ENCODE measurements at places on chromosomes 6 and 20.

DNA sequence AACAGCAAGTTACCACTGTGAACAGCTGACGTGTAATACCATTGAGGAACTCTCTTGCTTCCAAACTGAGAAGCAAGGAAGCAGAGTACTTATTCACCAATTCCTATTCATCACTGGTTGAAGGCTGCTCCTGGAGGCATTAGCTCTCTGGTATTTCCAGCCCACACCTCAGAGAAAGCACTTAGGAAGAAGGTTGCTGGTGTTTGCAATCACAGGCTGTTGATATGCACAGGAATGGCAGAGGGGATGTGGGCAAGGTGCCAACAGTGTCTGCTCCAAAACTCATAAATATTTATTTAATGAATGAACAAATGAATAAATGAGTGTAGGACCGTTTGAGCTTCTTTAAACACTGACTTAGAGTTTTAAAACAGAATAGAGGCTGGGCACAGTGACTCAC is 6.9 kb upstream of the RRBP1 start:
- DNase-seq: no peak

- no peak for DNase-seq
These were observed 588 bp upstream of the NCOA3 start for GRCh38 chr20:47501116-47501481.

DNA sequence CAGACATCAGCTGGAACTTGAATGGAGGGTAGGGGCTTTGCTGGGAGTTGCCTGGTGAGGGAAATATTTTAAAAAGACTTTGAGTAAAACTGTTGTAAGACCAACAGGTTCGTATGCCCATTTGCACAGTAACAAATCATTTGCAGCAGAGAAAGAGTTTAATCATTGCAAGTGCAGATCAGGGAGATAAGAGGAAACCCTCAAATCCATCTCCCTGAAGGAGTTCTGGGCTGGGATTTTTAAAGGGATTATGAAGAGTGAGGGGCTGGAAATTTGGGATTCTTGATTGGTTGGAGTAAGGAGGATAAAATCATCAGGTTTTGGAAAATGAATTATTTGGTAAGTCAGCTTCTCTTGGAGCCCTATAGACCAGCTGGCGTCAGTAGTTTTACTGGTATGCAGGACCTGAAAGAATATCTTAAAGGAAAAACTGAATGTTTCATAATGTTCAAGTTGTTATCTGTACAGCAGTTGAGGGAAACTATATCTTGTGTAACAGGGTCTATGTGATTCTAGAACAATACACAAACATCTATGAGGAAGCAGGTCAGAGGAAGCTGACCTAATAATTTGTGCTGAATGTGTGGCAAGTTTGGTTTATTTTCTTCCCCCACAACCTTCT is 295.5 kb downstream of the PLCB1 start:
- no peak for DNase-seq

GRCh38 chr6:41371992-41372831 is 36.8 kb downstream of the NCR2 start:
- DNase-seq: no peak

DNA sequence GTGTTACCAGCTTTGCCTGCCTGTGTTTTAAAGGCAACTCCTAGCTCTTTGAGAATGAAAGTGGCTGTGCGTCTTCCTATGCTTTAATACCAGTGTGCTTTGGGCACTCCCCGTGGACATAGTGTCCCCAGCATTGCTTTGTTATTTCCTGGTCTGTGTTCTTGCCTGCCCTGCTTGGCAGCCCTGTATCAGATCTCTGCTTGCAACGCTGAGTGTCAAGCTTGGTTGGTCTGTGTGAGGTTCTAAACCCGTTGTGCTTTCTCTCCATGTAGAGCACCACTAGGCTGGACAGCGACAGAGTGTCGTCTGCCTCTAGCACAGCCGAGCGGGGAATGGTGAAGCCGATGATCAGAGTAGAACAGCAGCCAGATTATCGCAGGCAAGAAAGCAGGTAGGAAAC is 80.2 kb downstream of the AFDN start:
- no peak for DNase-seq

DNA sequence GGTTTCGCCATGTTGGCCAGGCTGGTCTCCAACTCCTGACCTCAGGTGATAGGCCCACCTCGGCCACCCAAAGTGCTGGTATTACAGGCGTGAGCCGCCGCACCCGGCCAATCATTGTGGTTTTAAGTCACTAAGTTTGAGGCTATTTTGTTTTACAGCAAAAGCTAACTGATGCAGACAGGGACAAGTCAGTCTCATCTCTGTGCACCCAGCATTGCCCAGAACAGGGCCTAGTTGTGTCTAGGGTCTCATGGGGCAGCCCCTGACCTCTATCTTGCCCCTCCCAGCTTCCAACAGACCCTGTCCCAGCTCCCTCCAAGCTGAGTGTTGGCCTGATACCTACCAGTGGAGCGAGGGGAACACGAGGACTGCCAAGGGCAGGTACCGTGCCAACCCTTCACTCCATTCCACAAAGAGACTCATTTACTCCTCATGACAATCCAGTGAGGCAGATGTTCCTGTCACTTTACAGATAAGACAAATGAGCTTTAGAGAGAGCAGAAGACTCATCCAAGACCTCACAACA is 8.9 kb upstream of the RBCK1 start:
- no peak for DNase-seq

- no peak for DNase-seq
These were observed 1387.0 kb upstream of the ADGRB3 start for GRCh38 chr6:67248077-67248476.

- DNase-seq: no peak
These were observed 371.1 kb upstream of the POU3F2 start for GRCh38 chr6:98463038-98464000.

DNA sequence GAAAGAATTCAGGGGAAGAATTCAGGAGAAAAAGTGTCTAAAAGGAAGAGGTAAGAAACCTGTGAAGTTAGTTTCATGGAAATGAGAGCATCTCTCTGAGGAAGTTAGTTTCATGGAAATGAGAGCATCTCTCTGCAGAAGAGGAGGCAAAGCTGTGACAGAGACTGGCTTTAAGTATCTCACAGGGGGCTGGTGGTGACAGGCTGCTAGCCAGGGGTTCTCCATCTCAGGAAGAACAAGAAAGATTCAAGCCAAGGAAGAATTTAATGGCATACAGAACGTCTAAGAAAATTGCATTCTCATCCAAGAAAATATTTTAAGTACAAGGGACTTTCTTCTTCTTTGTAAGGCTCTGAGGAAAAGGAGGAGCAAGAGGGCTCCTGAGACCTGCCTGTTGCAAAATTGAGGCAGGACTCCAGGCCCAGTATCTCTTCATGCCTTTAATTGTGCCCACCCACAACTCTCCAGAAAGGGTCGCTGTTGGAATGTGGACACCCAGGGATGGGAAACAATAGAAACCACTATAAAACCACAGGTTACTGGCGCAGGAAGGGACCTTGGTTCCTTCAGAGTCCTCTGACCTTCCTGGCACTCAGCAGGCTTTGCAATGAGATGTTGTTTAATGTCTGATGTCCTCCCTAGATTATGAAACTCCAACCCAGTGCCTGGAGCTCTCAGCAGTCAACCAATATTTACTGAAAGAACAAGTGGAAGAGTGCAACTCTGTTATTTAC is 136.8 kb downstream of the FNDC1 start:
- no peak for DNase-seq

GRCh38 chr6:114249522-114249921 is 93.3 kb downstream of the HS3ST5 start:
- no peak for DNase-seq

DNA sequence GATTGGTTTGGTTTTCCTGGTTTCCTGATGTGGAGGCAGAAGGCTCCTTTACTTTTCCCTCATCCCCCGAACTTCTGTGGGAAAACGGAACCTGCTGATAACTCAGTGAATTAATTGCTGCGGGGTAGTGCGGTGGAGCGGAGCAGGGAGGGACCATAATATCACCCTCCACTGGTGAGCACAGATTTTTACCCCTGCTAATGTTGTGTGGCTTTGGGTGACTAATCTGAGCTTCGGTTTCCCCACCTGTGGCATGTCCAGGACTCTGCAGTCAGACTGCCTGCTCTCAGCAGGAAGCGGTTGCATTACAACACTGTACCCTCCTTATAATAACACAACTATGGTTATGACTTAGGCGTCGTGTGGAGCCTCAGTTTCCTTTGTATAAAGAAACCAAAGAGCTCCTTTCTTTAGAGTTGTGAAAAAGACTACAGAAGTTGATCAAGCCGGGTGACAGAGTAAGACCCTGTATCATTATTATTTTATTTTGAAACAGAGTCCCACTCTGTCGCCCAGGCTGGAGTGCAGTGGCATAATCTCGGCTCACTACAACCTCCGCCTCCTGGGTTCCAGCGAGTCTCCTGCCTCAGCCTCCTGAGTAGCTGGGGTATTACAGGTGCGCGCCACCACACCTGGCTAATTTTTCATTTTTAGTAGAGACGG is 2.2 kb upstream of the ID1 start:
- no peak for DNase-seq

DNA sequence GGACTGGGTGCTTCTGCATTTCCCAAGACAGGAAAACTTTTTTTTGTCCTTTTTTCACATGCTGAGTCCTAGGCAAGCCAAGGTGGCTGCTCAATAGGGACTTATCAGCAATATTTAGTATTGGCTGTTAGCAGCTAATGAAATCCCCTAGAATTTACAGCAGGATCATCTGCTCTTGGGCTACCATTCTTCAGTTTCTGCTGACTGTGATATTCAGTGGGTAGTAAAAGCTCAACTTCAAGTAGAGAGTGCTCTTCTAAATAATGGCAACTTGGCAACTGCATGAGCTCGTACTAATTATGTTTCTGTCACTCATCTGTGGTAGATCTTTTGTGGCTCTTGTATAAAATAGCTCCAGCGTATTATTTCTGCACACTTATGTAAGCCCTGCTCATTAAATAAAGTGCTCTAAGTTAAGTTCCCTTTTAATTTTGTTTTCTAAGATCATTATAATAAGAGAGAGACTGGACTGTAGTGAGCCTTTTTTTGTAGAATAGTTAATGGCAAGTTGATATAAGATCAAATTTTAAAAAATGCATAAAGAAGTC is 110.3 kb downstream of the SLC35F1 start:
- DNase-seq: no peak

DNA sequence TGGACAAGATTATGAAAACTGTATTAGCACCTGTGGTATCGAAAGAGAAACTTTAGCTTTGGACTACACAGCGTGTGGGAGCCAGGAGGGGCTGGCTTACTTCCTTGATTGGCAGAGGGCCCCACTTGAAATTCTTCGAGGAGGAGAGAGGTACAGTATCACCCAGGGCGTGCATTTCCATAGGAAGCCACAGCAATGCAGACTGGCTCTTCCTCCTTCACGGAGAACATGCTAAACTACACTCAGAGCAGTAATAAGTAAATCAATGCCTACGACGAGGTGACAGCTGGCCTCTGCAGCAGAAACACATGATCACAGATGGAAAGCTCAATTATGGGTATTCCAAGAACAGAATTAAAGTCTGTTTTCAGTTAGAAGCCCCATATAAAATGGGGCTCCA is 44.2 kb downstream of the MYLK4 start:
- DNase-seq: no peak

DNA sequence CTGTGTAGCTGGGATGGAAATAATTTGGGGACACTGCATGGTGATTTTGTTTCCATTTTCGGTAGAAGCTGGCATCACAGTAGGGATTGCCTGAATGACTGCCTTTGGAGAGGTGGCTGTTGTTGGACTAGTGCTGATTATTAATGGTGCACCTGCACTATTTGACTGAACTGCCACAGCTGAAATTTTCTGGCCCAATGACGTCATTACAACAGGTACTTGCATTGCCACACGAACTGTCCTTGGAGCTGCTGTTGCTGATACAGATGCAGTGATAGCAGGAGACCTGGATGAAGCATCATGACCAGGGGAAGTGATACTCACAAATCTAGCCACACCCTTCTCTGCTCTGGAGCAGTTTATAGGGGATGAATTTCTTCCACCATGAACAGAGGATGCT is 95.6 kb upstream of the FOXC1 start:
- DNase-seq: no peak

DNA sequence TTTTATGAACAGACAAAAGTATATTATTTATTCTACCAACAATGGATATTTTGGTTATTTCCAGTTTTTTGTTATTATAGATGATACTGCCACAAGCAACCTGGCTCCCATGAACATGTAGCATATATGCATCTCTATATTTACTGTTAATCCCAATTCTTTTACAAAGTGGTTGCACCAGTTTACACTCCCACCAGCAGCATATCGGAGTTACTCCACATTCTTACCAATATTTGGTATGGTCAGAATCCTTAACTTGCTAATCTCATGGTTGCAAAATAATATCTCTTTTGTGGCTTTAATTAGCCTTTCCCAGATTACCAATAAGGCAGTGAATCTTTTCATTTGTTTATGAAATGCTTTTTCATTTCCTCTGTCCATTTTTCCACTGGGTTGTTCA is 137.6 kb upstream of the CDYL start:
- DNase-seq: no peak

DNA sequence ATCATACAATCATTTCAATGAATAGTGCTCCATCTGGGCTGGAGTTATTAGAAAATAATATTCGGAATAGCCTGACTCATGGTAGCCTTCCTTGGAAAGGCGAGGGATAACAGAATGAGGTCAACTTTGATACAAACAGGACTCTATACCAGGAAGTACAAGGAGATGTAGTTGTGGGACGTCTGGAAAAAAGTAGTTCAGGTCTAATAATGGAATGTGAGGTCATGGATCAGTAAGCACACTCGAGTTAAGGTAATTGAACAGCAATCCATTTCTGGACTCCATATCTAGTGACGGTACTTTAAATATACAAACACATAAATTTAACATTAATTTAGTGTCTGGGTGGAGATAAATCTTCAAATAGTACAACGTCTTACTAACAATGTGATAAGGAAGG is 1204.0 kb upstream of the ADGRB3 start:
- no peak for DNase-seq

- DNase-seq: no peak
These were observed 147.9 kb downstream of the UNC5CL start for GRCh38 chr6:40891131-40891530.

GRCh38 chr6:80610846-80611245 is 504.4 kb downstream of the BCKDHB start:
- no peak for DNase-seq

DNA sequence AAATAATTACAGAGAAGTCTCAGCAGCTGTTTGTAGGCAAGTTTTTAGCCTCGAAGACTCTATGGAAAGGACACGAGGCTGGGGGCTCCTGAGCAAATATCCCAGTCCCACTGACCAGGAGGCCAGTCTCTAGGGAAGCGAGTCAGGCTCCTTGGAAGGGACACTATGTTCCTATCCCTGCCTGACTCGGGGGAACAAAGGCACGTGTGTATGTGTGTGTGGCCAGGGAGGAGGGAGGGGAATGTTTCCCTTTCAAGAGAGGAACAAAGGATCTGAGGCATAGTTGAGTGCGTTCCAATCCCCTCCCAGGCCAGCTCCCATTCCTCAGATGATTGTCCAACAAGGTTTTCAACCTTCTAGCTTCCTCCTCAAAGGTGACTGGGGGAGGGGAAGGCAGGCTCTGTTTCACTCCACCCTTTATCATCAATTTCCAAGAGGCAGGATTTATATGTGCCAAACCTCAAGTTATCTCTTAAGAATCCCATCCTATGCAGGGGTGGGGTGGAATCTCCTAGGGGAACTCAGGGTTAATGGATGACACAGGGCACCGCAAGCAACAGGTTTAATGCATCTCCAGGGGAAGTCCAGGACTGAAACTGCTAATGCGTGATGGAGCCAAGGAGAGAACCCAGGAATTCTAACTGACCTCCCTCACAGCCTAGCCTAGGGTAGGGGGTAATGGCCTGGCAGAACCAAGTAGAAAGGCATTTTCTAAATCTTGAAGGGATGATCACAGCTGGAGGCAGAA is 9.9 kb downstream of the BCL2L1 start:
- DNase-seq: no peak

GRCh38 chr20:39433466-39433865 is 471.3 kb downstream of the DHX35 start:
- no peak for DNase-seq

- DNase-seq: no peak
These were observed 433.5 kb downstream of the RFPL4B start for GRCh38 chr6:112780498-112781096.
